Muscle of leg (tissue), 16 donors: ENCODE measurements at places on chromosomes 4 and X. TPM values are rescaled to one million over a fixed set of nuclear protein-coding genes. Genes with fewer than 3 reads are reported as not detected.

Gene TSPAN6
- total RNA-seq, result 29.6 TPM

Gene TIMM8A
- 3.1 TPM for total RNA-seq

Gene MAGEA8
- not detected for total RNA-seq

Gene HADH
- total RNA-seq, result 27.3 TPM

Gene NRK
- total RNA-seq, result 157 TPM

Gene XPNPEP2
- total RNA-seq, result 4.2 TPM

Gene SSX2B
- not detected for total RNA-seq

Gene CXCL1
- total RNA-seq, result 0.13 TPM

DNA sequence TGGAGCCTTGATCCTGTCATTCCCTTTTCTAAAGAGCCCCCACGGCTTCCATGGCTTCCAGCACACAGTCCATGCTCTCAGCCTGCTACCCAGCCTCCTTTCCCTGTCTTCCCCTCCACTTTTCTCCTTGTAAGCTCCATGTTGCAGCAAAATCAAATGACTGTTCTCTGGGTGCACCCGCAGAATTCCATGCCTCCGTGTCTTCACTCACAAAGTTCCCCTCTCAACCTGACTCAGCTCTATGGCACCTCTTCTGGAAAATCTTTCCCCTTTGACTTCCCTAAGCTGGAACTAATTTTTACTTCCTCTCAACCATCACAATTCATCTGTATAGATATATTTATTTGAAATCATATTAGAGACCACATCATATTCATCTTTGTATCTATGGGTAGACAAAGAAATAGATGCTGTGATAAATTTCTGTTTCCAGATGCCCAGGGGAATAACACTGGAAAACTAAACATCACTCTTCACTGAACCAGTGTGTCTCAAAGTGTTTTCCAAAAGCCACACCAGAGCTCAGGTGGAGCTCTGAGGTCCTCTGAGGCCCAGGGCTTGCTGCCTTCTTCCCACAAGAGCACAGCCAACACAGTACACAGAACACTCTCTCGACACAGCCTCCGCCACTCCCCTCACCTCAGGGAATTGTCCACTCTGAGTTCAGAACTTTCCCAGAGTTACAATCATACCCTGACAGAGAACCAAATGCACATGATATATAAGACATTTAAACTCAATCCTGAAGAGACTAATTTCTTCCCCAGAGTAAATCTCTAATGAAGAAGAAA lies 3.3 kb downstream of the SETD7 start:
- DNase-seq, result peak; percentile 57

- no peak for DNase-seq
These were observed 4.7 kb downstream of the OCRL start for GRCh38 chrX:129544780-129545179.

GRCh38 chr4:156018383-156018782 lies 64.7 kb upstream of the CTSO start:
- DNase-seq, result no peak

DNA sequence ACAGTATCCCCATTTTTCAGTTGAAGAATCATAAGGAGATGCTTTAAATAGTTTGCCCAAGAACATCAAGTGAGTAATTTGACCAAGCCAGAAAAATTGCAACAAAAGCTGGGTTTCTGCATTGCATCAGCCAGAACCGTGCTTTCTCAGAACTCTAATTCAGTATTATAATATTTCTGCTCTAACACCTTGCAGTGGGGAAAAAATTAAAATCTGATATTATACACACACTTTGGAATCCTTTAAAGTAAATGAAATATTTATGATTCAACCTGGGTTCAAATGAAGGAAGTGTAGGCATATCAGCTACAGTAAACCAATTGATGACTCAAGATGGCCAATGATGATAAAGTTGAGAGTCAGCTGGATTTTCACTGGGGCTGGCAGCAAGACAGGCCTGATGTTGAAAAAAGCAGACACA lies 387.6 kb upstream of the ZFP42 start:
- peak; percentile 12 for DNase-seq

DNA sequence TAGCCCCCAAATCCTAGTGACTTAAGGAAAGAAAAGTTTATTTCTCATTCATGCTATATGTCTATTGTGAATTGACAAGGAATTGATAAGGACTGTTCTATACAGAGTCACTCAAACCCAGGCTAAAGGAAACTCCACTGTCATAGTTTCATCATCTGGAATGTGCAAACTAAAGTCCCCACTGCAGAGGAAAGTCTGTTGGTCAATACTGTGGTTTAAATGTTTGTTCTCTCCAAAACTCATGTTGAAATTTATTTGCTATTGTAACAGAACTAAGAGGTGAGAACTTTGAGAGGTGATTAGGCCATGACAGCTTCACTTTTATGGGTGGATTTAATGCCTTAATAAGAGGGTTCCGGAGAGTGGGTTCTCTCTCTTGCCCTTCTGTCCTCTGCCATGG lies 149.6 kb downstream of the COX18 start:
- DNase-seq, result no peak

GRCh38 chrX:48854898-48855297 lies 19.5 kb upstream of the PCSK1N start:
- DNase-seq, result no peak

DNA sequence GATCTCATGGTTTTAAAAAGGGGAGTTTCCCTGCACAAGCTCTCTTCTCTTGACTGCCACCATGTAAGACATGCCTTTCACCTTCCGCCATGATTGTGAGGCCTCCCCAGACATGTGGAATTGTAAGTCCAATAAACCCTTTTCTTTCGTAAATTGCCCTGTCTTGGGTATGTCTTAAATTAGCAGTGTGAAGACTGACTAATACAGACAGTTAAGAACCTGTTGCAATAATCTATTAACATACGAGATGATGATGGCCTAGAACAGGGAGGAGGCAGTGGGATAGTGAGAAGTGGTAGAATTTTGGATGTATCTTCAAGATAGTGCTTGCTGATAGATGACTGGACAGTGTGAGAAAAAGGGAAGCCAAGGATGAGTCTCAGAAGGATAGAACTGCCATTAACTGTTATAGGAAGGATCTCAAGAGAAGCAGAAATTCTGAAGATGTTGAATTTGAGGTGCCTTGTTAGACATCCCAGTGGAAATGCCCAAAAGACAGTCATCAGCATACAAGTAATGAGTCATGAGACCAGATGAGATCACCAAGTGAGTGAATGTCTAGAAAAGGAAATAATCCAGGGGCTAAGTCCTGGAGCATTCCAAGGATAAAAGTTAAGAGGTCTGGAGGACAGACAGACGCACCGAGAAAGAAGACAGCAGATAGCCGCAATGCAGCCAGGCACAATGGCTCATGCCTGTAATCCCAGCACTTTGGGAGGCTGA lies 38.8 kb upstream of the UGDH start:
- no peak for DNase-seq

DNA sequence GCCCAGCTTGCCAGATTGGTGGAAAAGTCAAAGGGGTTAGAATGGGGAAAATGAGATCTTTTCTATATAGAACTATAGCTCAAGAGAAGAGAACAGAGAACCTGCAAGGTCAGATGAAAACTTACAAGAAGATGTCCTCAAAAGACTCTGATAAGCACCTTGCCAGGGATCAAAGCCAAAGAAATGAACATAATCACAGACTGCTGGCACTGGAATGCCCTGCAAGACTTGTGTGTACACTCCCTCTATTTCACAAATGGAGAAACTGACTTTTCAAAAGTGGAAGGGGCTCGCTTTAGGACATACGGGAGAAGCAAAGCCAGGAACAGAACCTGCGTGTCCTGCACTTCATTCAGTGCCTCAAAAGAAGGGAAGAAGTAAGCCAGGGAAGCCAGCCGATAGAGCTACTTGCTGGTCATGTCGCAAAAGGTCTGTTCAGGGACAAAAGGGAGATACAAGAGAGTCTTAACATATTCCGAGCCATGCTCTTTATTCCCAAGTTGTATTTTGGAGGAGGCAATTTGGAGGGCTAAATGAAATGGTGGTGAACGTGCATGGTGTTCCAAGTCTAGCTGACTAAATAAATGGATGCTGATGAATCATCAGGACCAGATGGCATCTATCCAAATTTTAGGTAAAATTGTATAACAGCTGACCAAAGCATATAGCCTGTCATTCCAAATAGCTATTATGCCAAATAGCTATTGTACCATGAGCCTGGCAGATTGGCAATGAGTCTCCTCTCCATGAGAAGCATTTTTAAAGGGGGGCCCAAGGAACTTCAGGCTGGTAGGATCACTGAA lies 175.6 kb upstream of the GPC4 start:
- DNase-seq, result no peak

DNA sequence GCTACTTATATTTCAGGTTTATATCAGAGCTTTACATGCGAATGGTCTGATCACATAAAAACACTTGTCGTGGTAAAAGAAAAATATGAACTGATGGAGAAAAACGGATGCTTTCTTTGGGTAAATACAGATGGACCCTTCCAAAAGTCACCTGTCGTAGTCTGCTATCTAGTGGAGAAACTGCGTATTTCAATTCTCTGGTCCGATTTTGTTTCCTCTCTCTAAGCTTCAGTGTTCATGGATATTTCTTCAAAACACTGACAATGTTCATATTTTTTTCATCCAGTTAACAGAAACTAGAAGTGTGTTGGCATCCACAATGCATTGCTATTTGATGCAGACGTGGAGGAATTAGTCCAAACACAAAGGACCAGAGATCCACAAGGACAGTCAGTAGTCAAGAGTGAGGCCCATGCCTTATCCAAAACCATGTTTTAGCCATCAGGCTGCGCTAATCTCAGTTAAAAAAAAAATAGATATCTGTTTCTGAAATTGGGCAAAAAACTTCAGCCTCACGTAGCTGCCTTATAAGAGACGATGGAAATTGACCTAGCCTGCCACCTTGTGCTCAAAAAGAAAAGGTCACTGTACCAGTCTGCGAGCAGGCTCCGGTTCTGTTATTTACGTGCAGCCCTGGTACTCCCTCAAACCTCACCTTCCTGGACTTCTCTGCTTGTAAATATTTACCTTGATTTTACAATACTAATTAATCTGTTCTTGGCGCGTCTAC lies 16.0 kb downstream of the MEPE start:
- DNase-seq, result peak; percentile 84

GRCh38 chr4:142312391-142312790 lies 533.7 kb downstream of the INPP4B start:
- DNase-seq, result peak; percentile 22

GRCh38 chr4:154455111-154455510 lies 36.5 kb downstream of the DCHS2 start:
- peak; percentile 93 for DNase-seq

- no peak for DNase-seq
These were observed 467.8 kb downstream of the PCDH7 start for GRCh38 chr4:31187979-31188378.

- DNase-seq, result no peak
These were observed 223.0 kb downstream of the MID1 start for GRCh38 chrX:10397349-10397748.

DNA sequence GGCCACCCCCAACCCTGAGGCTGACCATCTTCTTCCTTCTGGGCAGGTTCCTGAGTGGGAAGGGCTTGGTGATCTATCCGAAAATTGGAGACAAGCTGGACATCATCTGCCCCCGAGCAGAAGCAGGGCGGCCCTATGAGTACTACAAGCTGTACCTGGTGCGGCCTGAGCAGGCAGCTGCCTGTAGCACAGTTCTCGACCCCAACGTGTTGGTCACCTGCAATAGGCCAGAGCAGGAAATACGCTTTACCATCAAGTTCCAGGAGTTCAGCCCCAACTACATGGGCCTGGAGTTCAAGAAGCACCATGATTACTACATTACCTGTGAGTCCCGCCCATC lies 9.7 kb downstream of the EFNB1 start:
- DNase-seq, result no peak

GRCh38 chr4:35872273-35872672 lies 372.0 kb downstream of the ARAP2 start:
- no peak for DNase-seq

GRCh38 chr4:110636680-110637407 lies 14.0 kb upstream of the PITX2 start:
- peak; percentile 89 for DNase-seq

GRCh38 chr4:66275411-66276038 lies 605.2 kb upstream of the EPHA5 start:
- peak; percentile 67 for DNase-seq

GRCh38 chr4:125303821-125304220 lies 10.9 kb upstream of the FAT4 start:
- DNase-seq, result no peak

DNA sequence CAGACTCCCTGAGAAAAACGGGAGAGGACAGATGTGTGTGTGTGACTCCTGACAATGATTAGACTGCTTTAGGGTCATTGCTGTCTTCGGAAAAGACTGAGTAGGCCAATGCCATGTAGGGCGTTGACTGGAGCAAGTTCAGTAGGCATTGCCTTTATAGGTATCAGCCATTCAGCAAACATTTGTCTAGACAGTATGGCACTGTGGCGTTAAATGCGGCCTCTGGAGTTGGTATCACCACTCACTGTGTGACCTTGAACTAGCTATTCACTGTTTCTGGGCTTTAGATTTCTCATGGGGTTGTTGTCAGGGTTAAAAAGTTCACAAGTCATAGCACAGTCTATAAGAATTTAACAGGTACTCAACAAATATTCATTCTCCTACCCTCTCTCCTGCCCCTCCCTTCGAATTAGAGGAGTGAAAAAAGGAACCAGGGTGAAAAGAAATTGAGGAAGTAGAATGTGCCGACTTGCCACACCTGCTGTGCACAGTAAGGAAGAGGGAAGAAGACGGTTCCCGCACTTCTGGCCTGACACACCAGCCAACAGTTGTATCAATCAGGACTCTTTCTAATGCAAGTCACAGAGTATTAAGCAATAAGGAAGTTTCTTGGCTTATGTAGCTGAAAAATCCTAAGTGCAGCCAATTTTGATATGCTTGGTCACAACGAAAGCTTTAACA lies 83.2 kb upstream of the PLAC8 start:
- peak; percentile 38 for DNase-seq

DNA sequence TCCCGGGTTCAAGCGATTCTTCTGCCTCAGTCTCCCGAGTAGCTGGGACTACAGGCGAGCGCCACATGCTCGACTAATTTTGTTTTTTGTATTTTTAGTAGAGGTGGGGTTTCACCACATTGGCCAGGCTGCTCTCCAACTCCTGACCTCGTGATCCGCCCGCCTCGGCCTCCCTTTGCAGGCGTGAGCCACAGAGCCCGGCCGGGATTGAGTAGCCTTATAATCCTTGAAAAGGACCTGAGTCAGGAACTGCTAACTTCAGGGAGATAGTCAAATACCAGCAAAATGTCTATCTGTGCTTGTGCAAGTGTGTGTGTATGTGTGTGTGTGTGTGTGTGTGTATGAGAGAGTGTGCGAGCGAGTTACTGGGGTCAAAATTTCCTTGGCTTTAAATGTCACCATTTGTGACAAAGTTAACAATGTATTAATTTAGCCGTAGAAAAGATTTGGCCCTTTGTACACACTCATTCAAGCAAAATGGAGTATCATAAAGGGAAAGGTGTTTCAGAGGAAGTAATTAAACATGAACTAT lies 1.8 kb upstream of the KDM6A start:
- DNase-seq, result peak; percentile 9
